Activated naive CD4-positive, alpha-beta T cell treated with anti-CD3 and anti-CD28 coated beads, Interleukin-2, amount 50 U/mL, for 72 hours (primary cell): ENCODE measurements at places on chromosomes 1 and 21. TPM values are rescaled to one million over a fixed set of nuclear protein-coding genes. Genes with fewer than 3 reads are reported as not detected.

DNA sequence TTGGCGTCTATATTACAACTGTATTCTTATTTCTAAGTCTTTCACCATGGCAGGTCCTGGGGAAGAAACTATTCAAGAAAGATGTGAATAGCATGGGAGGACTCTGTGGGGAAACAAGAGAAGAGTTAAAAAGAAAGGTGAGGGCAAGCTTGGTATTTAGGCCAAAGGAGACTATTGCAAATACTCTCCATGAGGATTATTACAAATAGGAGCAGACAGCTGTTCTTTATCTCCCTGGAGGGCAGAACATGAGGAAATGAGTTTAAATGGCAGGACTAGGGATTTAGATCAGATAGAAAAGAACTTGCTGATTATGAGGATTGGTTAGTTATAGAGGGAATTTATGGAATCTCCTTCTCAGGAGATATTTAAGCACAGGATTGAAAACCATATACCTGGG is 186.8 kb downstream of the CDC7 start:
- DNase-seq, result no peak

- DNase-seq, result peak; percentile 34
Observed at GRCh38 chr1:29639156-29639736, 402.9 kb downstream of the PTPRU start.

DNA sequence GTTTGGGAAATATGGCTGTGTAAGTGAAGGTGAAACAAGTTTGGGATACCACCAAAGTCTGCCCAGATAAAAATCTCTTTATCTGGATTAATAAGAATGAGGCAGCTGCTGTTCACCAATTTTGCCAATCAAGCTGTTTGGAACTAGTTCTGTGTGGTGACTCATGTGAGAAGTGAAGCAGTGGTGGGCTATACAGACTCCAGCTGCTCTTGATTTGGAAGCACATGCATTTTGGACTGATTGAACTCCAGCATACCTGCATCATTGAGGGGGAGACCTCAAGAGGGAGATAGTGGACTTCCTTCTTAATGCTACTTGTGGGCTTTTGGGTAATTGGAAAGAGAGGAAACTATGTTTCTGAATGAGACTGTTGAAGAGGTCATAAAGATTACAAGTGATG is 99.2 kb upstream of the B3GALT2 start:
- no peak for DNase-seq

- no peak for DNase-seq
Observed at GRCh38 chr1:111161843-111162487, 21.9 kb downstream of the CEPT1 start.

GRCh38 chr1:45543581-45544417 is 6.8 kb upstream of the AKR1A1 start:
- peak; percentile 87 for DNase-seq

DNA sequence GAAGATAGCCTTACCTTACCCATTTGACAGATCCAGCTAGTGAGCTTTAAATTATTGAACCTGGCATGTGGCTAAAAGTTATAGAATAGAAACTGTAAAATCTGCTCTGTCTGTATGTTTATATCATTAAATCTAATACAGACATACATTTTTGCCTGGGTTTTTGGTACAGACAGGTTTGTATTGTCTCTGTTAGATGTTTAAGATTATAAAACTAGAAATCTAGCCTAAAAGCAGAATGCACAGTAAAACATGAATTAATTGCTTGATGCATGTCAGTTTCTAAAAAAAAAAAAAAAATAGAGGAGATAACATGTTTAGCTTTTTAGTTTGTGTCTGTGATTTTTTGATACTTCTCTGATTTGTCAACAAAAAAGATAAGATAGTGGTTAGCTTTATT is 477.6 kb upstream of the LRRC7 start:
- no peak for DNase-seq

GRCh38 chr1:156104861-156105832 is 9.4 kb upstream of the LMNA start:
- no peak for DNase-seq

PCP4 gene
- total RNA-seq, result not detected

TMEM269 gene
- total RNA-seq, result 1.7 TPM

EFNA3 gene
- 1.7 TPM for total RNA-seq

HMGN2 gene
- total RNA-seq, result 649 TPM

ETV3L gene
- total RNA-seq, result not detected
